T-helper 1 cell (primary cell): ENCODE measurements at places on chromosomes 6 and 20.

GRCh38 chr6:109292420-109292819 lies 89.8 kb downstream of the CD164 start:
- DNase-seq = no peak

DNA sequence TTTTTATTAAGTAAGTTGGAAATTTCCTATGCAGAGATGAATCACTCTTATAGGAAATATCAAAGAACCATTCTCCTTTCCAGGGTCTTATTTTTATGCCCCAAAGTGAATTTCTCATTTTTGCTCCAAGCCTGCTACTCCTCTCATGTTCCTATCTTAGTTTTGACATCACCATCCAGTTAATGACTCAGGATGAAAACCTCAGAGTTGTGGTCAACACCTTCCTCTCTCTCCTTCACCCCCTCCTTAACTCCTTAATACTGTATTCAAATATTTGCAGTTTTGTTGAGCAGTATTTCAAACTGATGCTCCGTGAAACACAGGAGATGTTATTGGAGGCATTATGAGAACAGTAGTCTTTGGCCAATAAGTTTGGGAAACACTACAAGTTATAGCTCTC lies 64.1 kb downstream of the NRN1 start:
- DNase-seq = no peak

GRCh38 chr6:40343877-40344565 lies 243.1 kb downstream of the LRFN2 start:
- DNase-seq = no peak

DNA sequence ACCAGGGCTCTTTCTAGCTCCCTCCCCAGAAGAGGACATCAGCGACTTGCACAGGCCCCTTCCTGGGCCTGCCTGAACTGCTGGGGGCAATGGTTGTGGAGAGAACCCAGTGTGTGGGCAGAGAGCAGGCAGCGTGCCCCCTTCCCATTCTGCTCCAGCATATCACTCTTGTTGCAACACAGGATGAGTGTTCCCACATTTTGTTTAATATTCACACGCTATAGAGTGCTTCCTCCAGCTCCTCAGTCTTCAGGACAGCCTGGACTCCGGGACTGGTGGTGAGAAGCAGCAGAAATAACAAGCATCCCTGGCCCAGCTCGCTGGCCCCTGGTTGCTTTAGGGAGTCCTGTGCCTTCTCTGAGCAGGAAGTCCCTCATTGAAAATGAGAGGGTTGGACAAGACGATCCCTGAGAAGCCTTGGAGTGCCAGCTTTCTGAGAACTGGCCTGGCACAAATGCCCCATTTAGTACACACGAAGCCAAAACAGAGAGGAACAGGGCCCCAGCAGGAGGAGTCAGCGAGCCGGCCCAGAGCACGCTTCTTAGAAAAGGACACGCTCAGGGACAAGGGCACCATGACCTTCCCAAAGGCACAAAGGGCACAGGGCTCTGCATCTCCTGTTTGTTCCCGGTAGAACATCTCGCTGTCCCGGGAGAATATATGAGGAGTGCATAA lies 84.2 kb upstream of the FOXC1 start:
- no peak for DNase-seq

DNA sequence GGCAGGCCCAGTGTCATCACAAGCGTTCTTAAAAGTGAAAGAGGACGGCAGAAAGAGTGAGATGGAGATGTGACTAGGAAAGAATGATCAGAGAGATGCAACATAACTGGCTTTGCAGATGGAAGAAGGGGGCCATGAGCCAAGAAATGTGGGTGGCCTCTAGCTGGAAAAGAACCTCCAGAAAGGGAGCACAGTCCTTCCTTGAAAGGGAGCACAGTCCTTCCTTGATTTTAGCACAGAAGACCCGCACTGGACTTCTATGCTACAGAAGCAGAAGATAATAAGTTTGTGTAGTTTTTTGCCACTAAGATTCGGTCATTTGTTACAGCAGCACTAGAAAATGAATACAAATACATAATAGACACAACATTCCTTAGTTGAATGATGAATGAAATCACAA lies 7.0 kb upstream of the LZTS3 start:
- no peak for DNase-seq

DNA sequence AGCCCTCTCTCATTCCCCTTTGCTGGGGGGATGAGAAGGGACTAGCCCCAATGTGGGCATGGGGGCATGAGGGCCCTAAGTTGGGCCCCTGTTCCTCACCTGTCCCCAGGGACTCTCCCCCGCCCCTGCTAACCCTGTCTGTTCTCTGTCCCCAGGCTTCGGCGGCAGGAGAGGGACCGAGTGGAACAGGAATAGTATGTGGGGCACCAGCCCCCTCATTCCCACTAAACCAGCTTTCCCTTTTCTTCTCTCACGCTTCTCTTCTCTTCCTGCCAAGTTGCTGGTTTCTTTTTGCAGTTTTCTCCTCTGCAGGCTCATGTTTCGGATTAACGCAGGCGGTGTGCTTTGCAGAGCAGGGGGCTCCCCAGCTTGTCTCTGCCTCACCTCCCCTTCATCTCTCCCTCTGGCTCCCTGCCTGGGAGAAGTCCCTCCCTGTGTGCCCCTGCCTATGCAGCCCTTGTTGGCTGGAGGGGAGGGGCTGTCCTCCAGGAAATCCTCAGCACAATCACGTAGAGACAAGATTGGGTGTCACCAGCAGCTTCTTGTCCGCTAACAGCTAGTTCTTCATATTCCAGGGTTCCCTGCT lies 7.9 kb downstream of the TMEM63B start:
- DNase-seq = no peak
